ENCODE measurements at places on chromosomes 2 and 18.
A peak's percentile ranks its signal among the peaks of the same experiment; 100 is the strongest.

DNA sequence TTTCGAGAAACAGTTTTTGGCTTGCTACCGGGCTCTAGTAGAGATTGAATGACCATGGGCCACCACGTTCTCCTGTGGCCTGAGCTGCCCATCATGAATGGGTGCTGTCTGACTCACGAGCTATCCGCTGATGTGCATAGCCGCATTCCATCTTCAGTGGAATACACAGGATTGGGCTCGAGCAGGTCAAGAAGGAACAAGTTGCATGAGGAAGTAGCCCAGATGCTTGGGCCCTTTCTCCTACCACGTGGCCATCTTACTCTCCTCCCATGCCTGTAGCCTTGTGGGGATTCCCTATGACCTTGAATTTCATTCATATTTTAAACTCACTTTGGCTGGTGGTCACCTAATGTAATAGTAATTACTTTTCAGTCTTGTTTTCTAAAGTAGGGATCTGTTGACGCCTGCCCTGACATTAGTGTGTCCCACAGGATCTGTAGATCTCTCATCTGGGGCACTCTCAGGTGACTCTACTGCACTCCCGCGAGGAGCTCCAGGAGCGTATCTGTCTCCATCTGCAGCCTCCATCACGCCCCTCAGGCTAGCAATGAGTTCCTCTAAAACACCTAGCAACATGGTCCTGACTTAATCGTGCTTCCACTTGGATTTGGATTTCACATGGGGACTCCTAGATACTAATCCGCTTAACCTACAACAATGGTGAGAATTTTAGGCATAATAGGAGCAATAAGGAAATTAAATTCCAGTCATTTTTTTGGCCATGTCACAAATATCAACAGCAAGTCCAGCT lies 67.8 kb downstream of the PSMG2 start:
- DNase-seq = no peak

GRCh38 chr2:17538022-17538843 lies 2.3 kb upstream of the VSNL1 start:
- no peak for DNase-seq

DNA sequence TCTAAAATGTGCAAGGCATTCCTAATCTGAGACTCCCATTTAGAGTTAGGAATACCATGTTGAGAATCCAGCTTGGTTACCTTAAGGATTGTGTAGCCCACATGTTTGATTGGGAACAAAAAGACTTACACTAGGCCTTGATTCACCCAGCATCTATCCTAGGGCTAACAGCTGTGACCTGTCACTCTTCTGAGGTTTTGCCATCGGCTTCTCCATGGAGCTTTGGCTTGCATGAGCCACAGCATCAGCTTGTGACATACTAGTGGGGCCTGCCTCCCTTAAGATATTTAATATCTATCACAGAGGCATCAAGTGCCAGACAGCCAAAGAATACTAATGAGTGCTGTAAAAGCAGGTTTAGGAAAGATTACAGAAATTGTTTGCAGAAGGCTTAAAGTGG lies 241.3 kb upstream of the UBE2E3 start:
- no peak for DNase-seq

DNA sequence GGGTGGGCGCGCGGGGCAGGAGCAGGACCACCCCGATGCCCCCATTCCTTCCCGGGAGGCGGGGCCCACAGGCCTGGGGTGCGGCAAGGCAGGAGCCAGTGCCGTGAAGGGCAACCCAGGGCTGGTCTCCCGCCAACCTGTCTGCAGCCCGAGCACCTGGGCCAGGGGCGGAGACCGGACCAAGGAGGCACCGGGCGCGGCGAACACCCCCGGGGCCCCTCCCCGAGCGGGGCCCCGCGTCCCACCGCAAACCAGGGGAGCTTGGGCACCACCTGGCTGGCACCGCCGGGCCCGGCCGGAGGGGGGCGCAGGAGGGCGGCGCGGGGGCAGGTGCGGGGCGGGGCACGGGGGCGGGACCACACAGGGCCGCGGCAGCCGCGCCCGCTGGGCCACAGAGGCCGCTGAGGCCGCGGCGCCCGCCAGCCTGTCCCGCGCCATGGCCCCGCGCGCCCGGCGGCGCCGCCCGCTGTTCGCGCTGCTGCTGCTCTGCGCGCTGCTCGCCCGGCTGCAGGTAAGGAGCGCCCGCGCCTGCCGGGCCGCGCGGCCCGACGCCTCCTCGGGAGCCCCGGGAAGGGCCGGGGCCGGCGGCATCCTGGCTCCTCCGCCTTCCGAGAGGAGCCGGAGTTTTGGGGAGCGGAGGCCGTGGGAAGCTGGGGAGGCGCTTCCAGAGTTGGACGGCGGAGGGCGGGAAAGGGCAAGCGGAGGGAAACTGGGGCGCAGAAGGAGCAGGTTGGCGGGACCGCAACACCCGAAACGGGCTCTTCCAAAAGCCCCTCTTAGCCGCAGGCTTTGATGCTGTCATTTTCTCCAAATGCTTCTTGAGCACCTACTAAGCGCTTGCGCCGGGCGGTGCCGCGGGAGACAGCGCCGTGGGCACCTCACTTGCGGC lies at the start of gene TNFRSF11A:
Gene TNFRSF11A (plus strand): TSS at position 394 of the 889 bp plus-strand sequence. CDS start 43 bp downstream, at position 437.
- DNase-seq = peak; percentile 69

DNA sequence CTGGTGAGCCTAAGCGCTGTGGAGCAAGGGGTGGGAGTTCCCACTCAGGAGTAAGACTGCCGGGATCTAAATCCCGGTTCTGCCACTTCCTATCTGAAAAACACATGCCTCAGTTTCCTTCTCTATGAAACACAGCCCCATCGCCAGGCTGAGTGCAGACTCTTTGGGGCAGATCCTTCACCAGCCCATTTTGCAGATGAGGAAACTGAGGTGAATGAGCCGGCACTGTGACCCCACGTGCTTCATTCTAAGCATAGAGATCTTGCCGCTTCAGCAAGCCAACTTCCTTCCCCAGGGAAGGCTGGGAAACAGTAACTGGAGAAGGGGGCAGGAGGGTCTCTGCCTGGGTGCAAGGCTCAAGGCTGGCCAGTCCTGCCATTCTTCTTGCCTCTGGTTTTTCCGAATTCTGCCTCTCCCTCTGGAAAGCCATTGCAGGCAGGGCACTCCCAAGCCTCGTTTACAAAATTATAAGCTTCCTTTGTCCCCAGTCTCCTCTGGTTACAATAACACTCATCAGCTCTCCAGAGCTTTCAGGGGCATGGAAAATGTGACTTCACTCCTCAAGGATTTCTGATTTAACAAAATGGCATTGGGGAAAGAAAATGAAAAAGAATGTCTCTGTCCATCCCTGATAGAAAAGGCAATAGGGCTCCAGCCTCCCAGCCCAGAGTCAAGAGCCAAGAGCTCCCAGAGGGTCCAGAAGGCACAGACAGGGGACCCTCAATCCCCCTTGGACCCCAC lies 249.2 kb downstream of the TNS1 start:
- no peak for DNase-seq

GRCh38 chr2:138730497-138731030 lies 49.6 kb downstream of the NXPH2 start:
- no peak for DNase-seq

- no peak for DNase-seq
Observed at GRCh38 chr2:206801418-206802189, 36.2 kb downstream of the FASTKD2 start.

DNA sequence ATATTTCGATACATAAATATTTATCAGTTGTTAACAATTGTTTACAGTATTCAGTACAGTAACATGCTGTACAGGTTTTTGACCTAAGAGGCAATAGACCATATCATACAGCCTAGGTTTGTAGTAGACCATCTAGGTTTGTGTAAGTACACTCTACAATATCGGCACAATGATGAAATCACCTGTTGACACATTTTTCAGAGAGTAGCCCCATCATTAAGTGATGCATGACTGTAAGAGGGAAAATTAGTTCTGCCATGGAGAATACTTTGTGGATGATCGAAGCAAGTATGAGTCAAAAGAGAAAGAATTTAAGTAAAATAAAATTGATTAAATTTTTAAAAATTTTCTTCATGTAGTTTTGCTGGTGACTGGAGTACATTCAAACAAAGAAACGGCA lies 32.6 kb downstream of the VIT start:
- DNase-seq = no peak

GRCh38 chr2:23843051-23843976 lies 83.6 kb downstream of the ATAD2B start:
- no peak for DNase-seq

DNA sequence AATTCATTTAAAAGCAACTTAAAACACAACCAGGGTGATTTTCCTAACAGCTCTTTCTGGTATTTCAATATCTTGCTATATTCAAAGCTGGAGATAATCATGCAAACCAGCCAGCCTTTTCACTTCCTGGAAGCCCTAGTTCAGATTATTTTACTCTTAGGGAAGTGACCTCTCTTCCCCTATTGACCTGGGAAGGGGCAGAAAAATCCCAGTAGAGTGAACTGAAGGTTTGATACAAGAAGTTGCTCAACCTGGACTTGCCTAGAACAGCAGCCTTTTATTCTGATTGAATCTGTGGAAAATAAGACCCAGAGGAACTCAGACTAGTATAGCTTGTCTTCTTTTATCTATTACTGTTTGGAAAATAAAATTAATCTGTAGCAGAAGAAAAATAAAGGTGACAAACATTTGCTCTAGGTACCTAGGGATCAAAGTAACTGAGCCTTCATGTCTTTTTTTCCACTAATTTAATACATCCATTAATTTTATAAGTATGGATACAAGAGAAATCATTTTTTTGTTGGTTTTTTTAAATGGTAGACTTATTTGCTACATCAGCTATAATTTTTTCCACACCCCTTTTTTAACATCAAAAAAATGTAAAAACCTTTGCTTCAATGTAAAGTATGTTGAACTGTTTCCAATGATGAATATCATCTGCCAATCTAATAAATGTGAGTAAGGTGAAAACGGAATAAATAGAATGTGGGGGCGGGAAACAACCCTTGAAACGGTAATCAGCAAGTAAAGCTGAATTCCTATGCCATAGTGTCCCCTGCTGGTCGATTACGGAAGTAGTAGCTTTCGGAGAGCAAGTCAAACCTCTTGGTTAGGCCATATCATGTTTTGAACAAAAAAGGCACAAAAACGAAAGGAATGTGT lies 629.9 kb downstream of the NRXN1 start:
- peak; percentile 1 for DNase-seq

DNA sequence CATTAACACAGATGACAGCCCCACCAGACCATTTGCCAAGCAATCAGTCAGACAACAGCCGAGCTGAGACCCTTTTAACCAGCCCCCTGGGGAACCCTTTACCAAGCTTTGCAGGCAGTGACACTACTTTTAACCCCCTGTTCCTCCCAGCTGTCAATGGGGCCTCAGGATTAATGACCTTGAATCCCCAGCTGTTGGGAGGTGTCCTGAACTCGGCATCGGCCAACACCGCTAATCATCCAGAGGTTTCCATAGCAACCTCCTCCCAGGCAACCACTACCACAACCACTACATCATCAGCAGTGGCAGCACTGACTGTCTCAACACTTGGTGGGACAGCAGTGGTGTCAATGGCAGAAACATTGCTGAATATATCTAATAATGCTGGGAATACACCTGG lies 160.9 kb upstream of the EPC2 start:
- DNase-seq = no peak

DNA sequence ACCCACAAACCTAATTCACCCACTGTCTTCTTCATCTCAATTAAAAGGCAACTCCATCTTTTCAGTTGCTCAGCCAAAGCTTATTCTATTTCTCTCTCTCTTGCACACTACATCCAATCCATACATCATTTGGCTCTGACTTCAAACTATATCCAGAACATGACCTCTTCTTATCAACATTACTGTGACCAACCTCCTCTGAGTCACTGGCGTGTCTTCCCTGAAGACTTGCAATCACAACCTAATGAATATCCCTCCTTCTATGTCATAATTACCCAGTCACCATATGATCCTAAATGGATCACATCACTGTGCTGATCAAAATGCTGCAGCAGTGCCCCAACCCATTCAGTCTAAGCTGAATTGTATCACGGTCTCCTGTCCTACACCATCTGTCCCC lies 22.6 kb upstream of the SULT1C3 start:
- DNase-seq = no peak

DNA sequence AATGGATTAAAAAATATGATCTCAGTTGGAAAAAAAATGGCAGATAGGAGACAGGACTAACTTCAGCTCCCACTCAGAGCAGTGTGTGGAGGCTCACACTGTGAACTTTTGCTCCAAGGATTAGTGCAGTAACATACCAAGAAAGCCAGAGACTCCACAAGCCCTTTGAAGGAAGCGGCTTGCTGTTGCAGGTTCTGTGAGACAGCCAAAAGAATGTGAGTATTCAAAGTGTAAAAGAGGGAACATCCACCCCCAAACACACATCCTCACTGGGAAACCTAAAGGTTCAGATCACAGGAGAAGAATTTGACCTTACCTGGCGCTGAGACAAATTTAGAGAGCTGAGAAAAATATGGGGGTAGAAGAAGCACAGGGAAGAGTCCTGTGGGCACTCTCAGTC lies 77.5 kb downstream of the FAM171B start:
- DNase-seq = no peak

GRCh38 chr2:218881744-218882460 lies 1.2 kb downstream of the WNT10A start:
- no peak for DNase-seq

DNA sequence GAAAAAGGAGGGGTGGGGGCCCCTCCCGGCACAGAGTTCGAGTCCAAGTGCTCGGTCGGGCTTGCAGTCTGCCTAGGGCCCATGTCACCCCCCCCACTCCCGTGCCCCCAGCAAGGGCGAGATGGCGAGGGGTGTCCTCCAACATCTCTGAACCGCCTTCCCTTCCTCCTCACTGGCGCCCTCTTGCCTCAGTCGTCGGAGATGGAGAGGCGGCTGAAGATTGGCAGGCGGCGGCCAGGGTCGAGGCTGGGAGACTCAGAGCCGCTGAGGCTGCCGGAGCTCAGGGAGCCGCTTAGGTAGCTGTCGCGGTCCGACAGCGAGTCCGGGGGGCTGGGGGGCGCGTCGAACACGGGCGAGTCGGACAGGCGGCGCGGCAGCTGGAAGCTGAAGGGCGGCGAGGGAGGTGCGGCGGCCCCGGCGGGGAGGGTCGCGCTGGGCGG lies 2.3 kb downstream of the ZFP36L2 start:
- DNase-seq = peak; percentile 80

DNA sequence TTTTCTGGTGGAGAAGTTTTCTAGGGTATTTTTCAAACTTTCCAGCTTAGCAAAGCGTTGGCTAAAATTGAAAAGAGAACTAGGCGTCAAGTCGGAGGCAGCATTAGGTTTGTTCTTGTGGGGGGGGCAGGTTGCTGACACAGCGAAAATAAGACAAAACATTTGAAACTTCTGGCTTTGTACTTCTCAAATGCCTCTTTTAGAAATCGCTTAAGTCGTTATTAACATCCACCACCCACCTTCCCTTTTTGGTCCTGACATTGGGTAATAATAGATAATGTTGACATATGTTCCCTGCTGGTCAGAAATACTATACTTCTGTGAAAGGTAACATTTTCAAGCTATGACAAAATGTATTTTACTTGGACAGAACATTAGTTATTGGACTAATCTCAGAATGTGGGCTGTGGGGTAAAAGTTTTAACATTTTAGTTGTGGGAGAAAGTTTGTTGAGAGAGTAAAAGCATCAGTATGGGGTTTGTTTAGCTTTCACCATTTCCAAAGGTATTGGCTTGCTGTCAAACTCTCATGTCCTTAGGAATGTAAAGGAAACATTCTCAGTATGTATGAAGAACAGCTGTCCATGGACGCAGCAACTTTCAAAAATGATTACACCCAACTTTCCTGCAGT lies 88.1 kb upstream of the ZEB2 start:
- DNase-seq = no peak

- DNase-seq = no peak
Observed at GRCh38 chr2:126900646-126901319, 2.1 kb downstream of the TEX51 start.

All from CD4-positive, alpha-beta T cell treated with Interleukin-6 for 4 hours (primary cell).